ENCODE measurements at places on chromosomes 16 and 17.

DNA sequence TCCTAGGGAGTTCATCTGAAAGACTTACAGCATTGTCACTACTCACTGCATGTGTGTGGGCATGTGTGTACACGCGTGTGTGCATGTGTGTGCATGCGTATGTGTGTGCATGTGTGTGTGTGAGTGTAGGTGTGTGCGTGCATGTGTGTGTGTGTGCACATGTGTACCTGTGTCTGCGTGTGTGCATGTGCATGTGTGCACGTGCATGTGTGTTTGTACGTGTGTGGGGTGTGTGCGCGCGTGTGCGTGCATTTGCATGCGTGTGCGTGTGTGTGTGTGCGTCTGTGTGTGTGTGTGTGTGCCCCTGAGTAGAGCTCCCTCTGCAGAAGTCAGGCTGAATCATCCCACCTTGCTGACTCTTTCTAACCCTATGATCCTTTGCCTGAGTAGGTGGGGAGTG, 114.8 kb upstream of the RBFOX1 start:
- DNase-seq = no peak

- DNase-seq = no peak
Observed at GRCh38 chr17:70215656-70216055, 46.3 kb downstream of the KCNJ2 start.

DNA sequence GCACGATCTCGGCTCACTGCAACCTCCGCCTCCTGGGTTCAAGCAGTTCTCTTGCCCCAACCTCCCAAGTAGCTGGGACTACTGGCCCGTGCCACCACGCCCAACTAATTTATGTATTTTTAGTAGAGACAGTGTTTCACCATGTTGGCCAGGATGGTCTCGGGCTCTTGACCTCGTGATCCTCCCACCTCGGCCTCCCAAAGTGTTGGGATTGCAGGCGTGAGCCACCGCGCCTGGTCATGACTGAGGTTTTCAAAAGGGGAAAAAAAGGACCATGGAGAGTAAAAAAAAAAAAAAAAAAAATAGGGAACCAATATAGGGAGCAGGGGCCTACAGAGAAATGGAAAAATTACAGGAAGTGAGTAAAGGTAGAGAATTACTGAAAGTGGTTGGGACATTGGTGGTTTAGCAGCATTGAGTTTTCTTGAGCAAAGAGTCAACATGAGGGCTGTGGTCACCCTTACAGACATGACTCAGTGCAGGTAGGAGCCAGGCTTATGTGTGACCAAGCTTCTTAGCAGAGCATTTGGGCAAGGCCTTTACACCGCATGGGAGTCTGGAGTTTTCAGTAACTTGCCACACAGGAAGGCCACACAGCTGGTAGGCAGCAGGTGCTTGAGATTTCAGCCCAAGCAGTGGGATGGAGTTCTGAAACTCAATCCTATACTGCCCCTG, 447.3 kb downstream of the HS3ST3B1 start:
- DNase-seq = no peak

DNA sequence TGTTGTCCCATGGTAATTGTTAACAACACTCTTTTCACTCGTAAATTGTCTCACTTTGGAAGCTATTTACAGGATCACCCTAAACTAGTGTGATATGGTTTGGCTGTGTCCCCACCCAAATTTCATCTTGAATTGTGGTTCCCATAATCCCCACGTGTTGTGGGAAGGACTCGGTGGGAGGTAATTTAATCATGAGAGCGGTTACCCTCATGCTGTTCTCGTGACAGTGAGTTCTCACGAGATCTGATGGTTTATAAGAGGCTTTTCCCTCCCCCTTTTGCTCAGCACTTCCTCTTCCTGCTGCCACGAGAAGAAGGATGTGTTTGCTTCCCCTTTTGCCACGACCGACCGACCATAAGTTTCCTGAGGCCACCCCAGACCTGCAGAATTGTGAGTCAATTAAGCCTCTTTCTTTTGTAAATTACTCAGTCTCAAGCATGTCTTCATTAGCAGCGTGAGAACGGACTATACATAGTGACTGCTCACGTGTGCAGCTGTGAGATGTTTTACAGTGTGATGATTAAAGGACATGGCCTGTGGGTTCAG, 34.4 kb downstream of the DNAH3 start:
- no peak for DNase-seq

GRCh38 chr17:32452281-32452680, 8.0 kb downstream of the PSMD11 start:
- no peak for DNase-seq

DNA sequence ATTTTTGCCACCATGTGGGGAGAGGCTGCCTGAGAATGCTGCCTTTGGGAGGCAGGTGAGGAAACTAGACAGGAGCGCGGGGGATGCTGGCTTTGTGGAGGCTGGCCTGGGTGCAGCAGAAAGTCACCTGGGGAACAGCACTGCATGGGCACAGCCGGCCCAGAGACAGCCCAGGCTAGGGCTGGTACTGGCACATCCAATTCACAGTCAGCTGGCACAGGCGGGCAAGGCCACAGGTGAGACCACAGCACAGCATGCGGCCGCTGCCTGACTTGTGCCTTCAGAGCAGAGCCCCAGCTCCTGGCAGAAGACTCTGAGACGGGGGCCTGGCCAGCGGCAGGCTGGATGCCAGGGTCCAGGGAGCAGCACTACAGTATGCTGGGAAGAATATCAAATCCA, 16.6 kb upstream of the PITPNM3 start:
- no peak for DNase-seq

DNA sequence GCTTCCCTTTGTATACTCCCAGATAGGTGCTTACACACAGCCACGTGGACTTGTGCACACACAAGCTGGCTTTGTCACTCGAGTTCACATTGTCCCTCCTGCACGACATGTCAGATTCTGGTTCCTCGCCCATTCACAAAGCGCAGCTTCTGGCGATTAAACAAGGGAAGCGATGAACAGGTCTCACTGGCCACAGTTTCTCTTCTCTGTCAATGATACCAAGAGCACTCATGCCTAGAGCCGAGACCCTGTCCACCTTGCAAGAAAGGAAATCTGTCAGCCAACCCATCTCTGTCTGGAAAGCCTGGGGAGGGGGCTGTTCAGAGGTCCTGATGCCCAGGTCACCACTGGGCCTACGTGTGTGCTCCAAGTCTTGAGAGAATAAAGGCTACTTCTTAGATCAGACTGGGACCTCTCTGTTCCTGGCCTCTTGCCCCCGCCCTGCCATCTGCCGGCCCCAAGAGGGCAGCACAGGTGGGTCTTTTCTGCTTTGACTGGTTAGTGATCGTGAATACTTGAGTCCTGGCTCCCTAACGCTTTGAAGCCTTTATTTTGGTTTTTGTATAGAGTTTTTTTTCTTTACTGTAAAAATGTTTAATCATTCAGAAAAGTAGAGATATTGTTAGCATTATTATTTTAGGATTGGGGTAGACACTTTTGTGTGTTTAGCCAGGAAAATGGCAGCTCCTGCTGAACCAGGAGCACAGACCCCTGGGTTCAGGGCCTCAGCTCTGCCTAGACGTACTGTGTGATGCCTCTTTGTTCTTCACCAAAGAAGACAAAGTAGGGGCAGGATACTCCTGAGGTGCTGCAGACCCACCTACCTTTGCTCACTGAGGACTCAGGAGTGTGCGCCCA, 104.7 kb downstream of the MRM1 start:
- DNase-seq = no peak

- DNase-seq = no peak
Observed at GRCh38 chr17:80599546-80600305, 55.1 kb downstream of the RPTOR start.

DNA sequence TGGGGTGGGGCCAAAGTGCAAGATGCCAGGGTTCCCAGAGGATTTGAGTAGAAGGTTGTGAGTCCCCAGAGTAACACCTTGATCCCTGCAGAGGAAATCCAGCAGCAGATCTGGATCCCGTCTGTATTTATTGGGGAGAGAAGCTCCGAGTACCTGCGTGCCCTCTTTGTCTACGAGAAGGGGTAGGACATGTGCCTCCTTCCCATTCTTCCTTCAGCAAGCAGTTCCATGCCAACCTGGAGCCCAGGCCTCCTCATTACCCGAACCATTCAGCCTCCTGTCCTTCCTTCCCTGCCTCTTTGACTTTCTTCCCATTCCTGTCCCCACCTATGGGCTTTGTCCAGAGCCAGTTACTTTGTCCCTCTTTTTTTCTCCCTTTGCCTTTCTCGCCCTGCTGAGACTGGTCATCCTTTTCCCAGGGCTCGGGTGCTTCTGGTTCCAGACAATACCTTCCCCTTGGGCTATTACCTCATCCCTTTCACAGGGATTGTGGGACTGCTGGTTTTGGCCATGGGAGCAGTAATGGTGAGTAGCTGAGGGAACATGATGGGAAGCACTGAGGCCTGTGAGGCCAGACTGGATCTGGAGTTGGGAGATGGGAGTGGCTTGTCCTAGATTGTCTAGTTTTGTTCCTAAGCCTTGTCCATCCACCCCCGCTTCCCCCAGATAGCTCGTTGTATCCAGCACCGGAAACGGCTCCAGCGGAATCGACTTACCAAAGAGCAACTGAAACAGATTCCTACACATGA, 2.9 kb downstream of the RNF167 start:
- DNase-seq = no peak

GRCh38 chr17:45086391-45086790, 25.3 kb downstream of the NMT1 start:
- no peak for DNase-seq

GRCh38 chr16:13483121-13483520, 436.8 kb upstream of the ERCC4 start:
- no peak for DNase-seq

GRCh38 chr17:15971098-15971678, 26.3 kb downstream of the ADORA2B start:
- no peak for DNase-seq

DNA sequence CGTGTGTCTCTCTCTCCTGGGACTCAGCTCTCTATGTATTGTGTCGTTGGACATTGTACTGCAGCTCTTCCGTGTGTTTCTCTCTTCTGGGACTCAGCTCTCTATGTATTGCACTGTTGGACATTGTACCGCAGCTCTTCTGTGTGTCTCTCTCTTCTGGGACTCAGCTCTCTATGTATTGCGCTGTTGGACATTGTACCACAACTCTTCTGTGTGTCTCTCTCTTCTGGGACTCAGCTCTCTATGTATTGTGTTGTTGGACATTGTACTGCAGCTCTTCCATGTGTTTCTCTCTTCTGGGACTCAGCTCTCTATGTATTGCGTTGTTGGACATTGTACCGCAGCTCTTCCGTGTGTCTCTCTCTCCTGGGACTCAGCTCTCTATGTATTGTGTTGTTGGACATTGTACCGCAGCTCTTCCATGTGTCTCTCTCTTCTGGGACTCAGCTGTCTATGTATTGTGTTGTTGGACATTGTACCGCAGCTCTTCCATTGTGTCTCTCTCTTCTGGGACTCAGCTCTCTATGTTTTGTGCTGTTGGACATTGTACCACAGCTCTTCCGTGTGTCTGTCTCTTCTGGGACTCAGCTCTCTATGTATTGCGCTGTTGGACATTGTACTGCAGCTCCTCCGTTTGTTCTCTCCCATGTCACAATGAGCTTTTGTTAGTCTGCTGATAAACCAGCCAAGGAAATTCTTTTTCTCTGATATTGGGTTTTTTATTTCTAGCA, 84.8 kb downstream of the RPTOR start:
- no peak for DNase-seq

- no peak for DNase-seq
Observed at GRCh38 chr17:60463157-60463835, 41.0 kb downstream of the CHCT1 start.

GRCh38 chr17:82947051-82947991, 107.5 kb upstream of the ZNF750 start:
- DNase-seq = no peak

DNA sequence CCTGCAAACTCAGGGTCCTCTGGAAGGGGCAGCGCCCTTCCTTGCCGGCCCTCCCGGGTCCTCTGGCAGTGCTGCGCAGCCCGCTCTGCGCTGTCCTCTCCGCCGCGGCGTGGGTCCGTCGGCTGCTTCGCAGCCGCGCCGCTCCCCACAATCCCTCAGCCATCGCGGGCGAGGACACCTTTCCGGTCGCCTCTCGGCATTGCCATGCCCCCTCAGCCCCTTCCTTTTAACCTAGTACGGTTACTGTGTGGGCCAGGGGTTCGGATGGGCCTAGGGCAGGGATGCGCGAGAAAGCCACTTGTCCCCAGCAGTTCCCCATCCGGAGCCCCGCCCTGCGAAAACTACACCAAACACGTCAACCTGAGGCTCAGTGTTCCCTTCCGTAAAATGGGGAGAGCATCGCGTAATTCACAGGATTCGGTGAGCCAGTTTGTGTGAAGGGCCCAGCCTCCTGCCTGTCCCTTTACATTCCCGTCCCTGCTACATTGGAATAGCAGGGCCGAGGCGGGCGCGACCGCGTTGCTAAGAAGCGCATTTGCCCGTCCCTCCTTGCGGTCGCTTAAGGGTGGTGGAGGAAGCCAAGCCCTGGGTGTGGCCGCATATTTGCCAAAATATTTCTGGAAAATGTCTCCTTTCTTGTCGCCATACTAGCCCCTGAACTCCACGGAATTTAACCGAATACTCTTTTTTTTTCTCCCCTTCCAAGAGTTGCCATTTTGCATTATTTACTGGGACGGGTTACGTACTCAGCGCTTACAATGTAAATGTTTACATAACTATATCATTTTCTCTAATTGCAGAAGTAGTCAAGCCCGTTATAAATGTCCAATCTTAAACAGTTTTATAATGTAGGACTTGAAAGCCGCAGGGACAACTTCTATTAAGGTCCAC, 13.2 kb downstream of the COPZ2 start:
- DNase-seq = no peak

- no peak for DNase-seq
Observed at GRCh38 chr16:72908362-72909167, 139.4 kb downstream of the ZFHX3 start.

DNA sequence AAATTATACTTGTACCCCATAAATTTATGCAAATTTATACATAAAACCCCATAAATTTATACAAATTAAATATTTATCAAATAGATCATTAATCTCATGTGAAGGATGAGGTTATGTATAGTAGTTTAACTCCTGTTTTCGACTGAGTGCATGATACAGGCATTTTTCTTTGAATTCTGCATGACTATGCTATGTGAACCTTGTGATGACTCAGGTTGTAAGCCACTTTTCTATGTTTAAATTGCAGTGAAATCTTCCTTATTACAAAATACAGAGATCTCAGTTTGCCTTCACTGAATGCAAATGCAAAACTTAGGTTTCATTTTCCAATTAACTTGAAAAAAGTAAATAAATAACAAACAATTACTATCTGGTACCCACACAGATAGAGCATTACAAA, 843.7 kb downstream of the CDH11 start:
- no peak for DNase-seq

DNA sequence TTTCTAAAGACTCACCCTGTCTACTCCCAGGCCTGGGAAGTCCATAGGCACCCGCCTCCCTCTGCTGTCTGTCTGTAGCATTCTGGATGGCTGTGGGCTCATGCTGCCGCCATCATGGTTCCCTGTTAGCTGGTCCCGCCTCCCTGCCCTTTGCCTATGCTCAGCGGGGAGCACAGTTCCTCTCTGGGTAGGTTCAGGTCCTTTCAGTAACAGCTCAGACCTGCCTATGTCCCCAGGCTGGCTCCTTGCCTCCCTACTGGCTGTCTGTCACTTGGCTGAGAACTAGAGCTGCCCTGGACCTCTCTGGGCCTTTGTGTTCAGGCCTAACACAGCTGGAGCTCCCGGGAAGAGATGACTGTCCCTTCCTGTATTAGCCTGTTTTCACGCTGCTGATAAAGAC, 317.9 kb downstream of the SNX29 start:
- no peak for DNase-seq

GRCh38 chr16:26658915-26659314, 407.8 kb upstream of the C16orf82 start:
- DNase-seq = no peak
